ENCODE measurements at places on chromosomes 12 and 14.

DNA sequence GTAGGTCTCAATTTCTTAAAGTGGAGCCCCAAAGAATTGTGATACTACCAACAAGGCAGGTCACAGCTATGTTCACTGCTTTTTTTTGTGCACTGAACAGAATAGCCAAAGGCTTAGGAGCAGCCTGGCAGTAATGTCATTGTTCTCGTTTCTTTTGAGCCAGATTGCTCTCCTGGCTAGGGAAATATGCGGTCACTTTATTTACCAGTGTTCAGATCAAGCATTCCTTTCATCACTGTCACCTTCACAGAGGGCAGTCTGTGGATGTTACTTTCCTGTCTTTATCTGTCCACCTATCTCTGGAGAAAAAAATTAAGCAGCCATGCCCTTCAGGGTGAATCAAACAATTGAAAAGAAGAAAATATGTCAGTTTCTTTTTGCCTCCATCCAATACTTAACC lies 159.6 kb downstream of the BTG1 start:
- DNase-seq = peak; percentile 71

GRCh38 chr14:53355581-53356112 lies 202.5 kb upstream of the DDHD1 start:
- DNase-seq = peak; percentile 48

DNA sequence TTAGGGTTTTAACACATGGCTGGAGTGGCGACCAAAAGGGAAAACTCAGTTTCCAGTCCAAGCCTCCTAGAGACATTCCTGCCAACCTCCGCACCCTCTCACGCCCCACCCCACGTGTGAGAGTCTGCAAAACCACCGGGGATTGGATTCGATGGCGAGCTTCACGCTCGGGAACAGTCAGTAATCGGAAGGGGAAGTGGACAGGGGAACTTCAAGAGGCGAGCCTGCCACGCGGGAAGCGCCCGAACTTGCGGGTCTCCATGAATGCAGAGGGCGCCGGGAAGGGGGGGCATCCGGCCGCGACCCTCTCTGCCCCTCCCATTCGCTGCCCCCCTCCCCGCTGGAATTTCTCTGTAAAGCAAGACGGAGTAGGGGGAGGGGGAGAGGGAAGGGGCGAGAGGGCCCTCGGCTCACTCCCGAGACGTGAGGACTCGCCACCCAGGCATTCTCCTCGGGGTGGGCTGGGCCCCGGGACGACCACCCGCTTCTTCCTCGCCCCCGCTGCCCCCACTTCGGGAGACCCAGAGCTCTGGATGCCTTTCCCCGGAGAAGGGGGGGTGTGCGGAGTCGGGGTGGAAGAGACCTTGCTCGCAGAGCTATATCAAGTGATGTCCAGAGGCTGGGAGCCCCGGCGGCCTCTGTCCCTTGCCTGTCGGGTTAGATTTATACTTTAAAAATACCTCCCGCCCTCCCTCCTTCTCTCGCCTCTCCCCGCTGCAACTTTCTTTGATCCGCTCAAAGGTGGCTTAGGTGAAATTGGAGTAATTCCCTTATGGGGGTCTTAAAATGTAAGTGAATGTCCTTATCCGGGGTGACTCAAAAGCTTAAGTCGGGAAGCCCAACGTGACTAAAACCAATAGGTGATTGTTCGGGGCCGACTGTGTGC lies 2.5 kb upstream of the CCND2 start:
- no peak for DNase-seq

DNA sequence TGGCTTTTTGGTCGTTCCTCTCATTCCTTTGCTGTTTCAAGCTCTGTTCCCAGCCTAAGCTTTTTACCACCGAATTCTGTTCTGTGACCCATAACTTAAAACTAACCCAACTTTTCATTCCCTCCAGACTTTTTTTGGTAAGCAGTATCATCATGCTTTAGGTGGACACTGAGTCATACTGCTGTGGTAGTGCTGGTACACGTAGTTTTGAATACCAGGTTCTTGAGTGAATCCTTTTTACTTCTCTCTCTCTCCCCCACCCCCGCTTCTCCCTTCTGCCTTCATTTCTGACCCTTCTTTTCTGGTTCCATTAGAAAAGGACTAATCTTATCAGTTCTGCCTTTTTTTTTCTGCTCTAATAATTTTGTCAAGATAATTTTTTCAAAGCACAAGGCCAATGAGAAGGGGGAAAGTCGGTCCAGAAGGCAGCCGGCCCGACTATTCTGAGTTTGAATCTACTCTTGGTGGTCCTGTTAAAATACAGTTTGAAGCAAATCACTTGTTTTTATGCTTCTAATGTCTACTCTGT lies 2.3 kb upstream of the MDM2 start:
- no peak for DNase-seq

DNA sequence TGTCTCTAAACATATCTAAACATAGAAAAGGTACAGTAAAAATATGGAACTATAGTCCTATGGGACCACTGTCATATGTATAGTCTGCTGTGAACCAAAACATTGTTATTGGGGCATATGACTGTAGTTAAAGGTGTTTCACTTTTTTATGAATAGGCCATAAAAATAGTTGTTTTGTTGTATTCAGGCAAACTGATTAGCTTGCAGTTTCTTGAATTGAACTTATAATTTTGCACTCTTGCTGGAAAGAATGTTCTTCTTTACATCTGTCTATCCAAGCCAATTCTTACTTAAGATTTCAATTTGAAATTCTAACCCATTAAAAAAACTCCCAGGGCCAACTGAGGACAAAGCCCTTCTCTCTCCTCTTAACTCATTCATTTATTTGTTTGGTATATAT lies 234.1 kb downstream of the NOVA1 start:
- no peak for DNase-seq

- no peak for DNase-seq
Measured at GRCh38 chr12:31393004-31393550, 67.1 kb upstream of the SINHCAF start.

- DNase-seq = no peak
Measured at GRCh38 chr14:49164074-49164473, 422.1 kb downstream of the RPS29 start.

- DNase-seq = peak; percentile 85
Measured at GRCh38 chr12:65756956-65757511, 67.2 kb upstream of the HMGA2 start.

DNA sequence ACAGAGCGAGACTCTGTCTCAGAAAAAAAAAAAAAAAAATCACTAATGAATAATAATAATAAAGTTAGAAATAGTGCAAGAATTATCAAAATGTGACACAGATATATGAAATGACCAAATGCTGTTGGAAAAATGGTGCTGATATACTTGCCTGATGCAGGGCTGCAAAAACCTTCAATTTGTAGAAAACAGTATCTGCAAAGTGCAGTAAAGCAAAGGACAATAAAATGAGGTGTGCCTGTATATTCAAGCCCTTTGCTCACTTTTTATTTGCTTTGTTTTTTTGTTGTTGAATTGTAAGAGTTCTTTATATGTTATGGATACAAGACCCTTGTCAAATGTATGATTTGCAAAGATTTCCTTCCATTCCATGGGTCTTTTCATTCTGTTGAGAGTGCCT lies 9.0 kb upstream of the PAPOLA start:
- no peak for DNase-seq

- peak; percentile 77 for DNase-seq
Measured at GRCh38 chr12:124520265-124520701, 47.1 kb downstream of the NCOR2 start.

GRCh38 chr14:66540038-66540437 lies 32.1 kb downstream of the GPHN start:
- DNase-seq = no peak

GRCh38 chr12:63302269-63302940 lies 151.4 kb upstream of the AVPR1A start:
- DNase-seq = peak; percentile 57

DNA sequence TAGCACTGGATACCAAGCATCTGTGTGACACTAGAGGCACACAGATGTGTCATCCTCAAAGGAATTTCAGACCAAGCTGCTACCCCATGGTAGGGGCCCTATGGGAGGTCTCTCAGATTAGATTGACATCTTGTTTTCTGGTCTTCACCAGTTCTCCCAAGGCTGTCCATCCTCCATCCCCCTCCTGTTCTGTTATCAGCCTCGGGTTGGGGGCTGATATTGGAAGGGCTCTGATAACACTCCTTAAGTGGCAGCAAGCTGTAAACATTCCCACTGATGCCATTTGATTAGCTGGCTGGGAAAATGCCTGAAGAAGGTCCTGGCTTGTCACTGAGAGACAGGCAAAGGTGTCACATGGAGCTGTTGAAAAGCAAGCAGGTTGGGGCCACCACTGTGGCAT lies 185.9 kb upstream of the RBM19 start:
- no peak for DNase-seq

GRCh38 chr14:51082349-51082748 lies 12.6 kb downstream of the TRIM9 start:
- DNase-seq = no peak

DNA sequence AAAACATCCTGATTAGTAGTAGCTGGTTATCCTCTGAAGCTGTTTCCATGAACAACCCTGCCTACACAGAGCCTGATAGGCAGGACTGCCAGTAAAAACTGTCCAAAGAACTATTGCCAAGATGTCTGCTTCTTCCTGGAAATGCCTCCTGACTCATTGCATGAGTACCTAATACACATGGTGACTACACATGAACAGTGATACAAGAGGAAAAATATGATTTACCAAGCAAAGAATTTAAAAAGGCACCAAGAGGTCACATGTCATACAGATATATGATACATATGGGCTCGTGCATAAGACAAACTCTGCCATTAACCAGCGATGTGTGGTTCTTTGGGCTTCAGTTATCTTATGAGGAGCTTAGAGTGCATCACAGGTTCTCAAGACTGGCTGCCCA lies 552.3 kb downstream of the SLC16A7 start:
- peak; percentile 84 for DNase-seq

All from kidney tubule cell (primary cell).